Bronchial epithelial cell (primary cell): ENCODE measurements at places on chromosomes 11 and 22. TPM values are rescaled to one million over a fixed set of nuclear protein-coding genes. Genes with fewer than 3 reads are reported as not detected.

GGTLC2 gene
- total RNA-seq, result not detected in 2 replicates

APOL2 gene
- 7.1 and 13.4 TPM in 2 replicates for total RNA-seq

APOBEC3B gene
- total RNA-seq, result 0.26 TPM in 1 of 2 replicates, not detected in the other

VWCE gene
- 0.26 TPM in 2 replicates for total RNA-seq

MRPL11 gene
- total RNA-seq, result 38.5 and 43.7 TPM in 2 replicates

POU2F3 gene
- total RNA-seq, result 0.90 TPM in 1 of 2 replicates, not detected in the other

SAA4 gene
- not detected in 2 replicates for total RNA-seq

FGF4 gene
- total RNA-seq, result not detected in 2 replicates

ANGPTL5 gene
- total RNA-seq, result not detected in 2 replicates

ZBTB16 gene
- total RNA-seq, result 3.1 and 3.2 TPM in 2 replicates

ASCC2 gene
- 26.1 and 35.1 TPM in 2 replicates for total RNA-seq

DNA sequence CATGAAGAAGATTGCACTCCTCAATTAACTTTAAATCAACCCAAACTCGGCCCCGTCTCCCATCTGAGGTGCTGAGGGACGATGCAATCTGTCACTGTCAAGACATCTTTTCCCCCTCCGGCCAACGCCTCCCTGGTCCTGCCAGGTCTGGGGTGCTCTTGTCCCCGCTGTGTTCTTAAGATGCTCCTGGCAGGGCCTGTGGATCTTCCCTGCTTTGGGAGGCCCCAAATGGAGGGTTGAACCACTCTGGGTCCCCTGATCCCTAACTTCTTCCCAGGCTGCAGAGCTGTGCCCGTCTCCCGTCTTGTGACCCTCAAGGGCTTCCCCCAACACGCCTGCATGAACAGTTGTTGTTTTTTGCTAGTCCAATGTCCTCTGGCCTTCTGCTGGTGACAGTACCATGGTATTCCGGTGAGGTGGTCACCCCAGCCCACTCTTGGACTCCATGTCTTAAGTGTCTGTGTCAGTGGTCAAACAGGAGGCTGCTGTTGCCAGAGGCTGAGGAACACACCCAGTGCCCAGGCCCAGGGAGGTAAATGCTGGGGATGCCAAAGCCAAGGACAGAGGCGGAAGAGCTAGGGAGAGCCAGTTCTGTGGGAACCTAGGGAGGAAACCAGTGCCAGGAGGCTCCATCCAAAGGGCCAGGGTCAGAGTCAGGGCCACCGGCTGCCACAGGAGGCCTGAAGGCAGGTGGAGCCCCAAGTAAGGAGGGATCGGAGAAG, 70.6 kb upstream of the SHANK2 start:
- DNase-seq, result no peak

- no peak for DNase-seq
Observed at GRCh38 chr11:127620671-127621070, 620.1 kb upstream of the KIRREL3 start.

- DNase-seq, result peak; percentile 11
Observed at GRCh38 chr22:26259510-26259909, 90.2 kb downstream of the SEZ6L start.

DNA sequence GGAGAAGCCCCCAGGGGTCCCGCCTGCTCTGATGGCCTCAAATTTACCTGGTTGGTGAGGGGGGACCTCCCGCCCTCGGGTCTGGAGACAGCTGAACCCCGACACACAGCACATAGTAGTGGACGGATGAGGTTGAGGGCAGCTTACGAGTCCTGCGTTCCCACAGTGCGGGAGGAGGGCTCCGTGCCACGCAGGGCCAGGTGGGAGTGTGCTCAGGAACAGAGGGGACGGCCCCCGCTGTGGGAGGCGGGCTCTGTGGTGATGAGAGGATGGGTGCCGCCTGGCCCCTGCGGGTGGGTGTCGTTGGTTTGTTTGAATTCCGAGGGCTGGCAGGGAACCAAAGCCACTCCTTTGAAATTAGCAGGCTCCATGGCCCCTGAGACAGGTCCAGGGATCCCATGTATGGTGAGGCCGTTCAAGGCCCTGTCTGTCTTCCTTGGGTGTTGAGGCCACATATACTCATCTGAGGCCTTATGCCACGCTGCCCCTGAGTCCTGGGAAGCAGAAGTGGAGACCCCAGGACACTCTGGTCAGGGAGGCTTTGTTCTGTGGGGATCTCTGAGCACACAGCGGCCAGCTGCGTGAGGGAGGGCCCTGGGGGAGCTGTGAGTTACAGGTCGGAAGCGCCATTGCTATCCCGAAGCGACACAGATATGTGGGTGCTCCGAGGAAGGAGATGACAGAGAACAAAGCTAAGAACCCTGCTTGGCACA, 21.9 kb downstream of the NADSYN1 start:
- DNase-seq, result no peak

DNA sequence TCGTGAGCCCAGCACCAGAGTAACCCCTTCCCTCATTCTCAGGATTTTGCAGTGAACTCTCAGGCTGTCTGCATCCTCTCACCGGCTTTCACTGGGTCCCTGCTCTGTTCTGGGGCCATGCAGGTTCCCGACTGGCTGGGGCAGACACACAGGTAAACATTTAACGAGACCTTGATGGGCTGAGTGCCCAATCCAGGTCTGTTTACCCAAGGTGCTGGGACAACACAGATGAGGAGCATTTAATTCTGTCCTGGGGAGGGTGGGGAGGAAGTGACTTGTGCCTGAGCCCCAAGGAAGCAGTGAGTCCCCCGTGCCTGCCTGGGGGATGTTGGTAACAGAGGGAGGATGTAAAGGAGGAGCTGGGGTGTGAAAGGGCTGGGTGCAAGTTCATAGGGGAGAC, 4.4 kb downstream of the BIK start:
- no peak for DNase-seq

- DNase-seq, result no peak
Observed at GRCh38 chr11:133966921-133967598, 10.3 kb upstream of the IGSF9B start.

GRCh38 chr11:125514336-125515101, 18.5 kb upstream of the FEZ1 start:
- DNase-seq, result peak; percentile 99

- peak; percentile 71 for DNase-seq
Observed at GRCh38 chr11:45899448-45900174, 7.5 kb downstream of the FREY1 start.

- DNase-seq, result no peak
Observed at GRCh38 chr11:10325277-10326011, 20.6 kb downstream of the ADM start.

DNA sequence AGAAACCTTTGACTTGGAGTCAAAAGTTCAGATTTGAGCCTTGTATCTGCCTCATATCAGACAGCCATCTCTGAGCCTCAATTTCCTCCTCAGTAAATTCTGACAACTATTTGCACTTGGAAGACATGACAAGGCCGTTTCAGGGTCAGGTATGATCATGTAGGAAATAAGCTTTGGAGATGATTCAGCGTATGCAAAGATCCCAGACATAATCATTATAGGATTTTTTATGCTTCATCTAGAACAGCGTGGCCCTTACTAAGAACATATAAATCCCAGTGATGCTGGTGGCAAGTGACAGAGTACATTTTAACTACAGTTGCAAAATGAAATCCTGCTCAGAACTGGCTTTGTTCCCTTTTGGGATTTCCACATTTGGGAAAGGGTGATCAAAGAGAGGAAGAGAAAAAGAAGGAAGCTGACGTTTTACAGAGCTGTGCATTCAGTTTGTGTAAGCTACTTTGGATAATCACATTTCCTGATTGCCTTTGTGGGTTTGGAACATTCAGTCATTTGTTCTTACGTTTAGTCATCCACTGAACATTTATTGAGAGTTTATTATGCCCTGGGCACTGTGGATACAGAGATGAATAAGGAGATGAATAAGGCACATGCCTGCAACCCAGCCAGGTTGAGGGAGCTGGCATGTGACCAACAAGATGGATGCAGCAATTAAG, 81.9 kb upstream of the HEPHL1 start:
- DNase-seq, result peak; percentile 98

DNA sequence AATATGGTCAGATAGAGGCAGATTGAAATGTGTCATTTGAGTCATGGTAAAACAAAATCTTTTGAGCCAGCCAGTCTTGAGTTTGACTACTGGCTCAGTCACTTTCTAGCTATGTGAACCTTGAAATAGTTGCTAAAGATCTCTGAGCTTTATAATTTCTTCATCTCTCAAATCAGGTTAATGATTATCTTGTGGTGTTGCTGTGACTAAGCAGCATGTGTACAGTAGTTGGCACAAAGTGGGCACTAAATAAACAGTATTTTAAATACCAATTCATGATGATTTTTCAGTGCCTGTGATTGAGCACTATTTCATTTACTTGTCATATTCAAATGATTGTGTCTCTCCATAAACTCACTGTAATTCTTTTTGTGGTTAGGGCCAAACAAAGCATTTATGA, 70.8 kb downstream of the RAB38 start:
- peak; percentile 83 for DNase-seq

- DNase-seq, result no peak
Observed at GRCh38 chr22:39479254-39479653, 22.4 kb downstream of the MGAT3 start.

GRCh38 chr11:17750013-17750800, 15.6 kb downstream of the KCNC1 start:
- DNase-seq, result no peak

DNA sequence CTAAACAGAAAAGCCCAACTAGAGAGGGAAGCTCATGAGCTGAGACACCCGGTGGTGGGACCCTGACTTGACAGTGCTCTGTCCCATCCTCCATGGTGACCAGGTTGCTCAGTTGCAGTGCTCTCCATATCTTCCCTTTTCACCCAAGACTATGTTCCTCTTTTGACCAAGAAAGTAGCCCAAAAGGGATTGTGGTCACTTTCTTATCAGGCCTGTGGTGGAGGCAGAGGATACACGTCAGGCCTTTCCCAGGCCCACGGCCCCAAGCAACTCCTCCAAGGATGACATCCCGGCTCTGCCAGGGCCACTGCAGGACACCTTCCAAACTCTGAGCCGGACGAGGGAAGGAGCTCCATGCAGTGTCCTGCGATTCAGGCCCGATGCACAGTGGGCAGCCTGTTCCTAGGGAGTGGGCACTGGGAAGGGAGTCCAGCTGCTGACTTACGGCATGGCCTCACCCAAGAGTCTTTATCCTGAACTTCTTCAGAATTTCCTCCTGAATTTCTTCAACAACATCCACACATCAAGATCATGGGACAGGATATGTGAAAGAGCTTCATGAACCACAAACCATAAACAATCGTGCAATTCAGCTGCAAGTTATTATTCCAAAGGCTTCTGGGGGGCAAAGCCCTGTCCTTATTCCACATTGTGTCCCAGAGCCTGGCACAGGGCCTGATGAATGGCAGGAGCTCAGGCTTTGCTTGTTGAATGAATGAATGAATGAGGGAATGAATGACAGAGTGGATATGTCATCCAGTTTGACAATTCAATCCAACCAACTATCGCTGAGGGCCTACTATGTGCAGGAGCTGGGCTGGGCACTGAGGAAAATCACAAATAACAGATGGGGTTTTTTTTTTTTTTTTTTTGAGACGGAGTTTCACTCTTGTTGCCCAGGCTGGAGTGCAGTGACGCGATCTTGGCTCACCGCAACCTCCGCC, 36.0 kb upstream of the MYH9 start:
- DNase-seq, result no peak

DNA sequence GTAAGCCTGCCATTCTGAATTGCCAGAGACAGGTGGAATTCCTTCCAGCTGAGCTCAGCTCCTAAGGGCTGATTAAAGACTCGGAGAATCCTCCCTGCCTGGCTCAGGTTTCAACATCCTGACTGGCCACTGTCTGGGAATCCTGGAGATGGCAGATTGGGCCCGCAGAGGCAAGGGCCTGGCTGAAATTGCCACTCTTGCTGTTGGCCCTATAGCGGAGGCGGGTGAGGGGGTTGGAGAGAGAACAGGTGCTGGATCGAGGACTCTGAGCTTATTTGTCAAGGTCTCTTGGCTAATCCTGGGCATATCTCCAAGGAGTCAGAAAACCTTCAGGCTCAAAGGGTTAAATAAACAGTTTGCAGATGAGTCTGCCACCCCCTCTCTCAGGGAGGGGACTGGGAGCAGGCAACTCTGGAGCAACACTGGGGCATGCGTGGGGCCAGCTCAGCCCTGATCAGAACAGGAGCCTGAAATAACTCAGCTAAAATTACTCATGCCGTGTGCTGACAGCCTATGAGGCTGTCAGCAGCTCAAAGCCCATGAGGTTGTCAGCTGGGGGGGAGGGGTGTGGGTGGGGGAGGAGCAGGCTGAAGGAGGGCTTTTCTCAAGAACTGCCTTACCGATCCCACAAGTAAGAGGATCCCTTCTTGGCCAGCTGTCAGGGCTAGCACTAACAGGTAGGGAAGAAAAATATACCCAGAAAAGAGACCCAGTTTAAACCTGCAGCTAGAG, 14.7 kb upstream of the MFRP start:
- peak; percentile 98 for DNase-seq

- DNase-seq, result peak; percentile 70
Observed at GRCh38 chr11:106172386-106172991, 95.0 kb downstream of the AASDHPPT start.

GRCh38 chr11:58829786-58830185, 14.7 kb downstream of the GLYATL2 start:
- DNase-seq, result peak; percentile 90

DNA sequence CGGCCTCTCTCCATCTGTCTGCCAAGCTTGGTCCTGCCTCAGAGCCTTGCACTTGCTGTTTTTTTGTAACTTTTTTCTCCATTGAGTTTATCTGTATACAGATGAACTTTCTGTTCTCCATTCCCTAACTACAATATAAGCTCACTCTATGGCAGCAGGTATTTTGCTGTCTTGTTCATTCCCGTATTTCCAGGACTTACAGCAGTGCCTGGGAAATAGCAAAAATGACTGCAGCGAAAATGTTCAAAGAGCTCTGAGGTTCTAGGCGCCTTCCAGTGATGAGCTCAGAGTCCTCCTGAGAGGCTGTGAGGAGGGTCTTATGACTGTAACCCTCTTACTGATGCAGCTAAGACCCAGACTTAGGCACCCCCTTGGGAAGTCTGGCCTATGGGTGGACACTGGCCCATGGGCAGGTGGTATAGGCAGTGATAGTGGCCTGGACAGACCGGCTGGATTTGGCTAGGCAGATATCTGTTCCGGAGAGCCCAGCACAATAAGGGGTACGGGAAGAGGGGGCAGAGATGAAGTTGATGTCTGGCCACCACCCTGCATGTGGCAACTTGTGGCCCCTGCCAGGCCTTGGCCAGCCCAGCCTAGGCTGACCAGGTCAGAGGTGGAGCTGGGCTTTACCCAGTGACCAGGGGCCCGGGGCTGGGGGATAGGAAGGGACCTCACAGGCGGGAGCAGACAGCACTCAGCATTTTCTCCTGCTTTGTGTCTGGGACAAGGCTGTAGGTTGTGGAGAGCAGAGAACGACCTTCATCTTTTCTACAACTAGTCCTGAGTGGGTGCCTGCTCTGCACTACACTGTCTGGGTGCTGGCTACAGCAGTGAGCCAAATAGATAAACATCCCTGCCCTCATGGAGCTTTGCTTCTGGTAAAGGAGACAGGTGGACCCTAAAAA, 4.6 kb downstream of the ATF4 start:
- no peak for DNase-seq

GRCh38 chr11:6269994-6270393, 10.4 kb downstream of the CCKBR start:
- DNase-seq, result no peak
